GM19239 (cell line): ENCODE measurements at places on chromosomes 5 and 9.

GRCh38 chr5:33166522-33166921 lies 274.2 kb upstream of the TARS1 start:
- DNase-seq, result no peak

GRCh38 chr5:57207007-57207653 lies 33.3 kb downstream of the GPBP1 start:
- no peak for DNase-seq

- DNase-seq, result no peak
Measured at GRCh38 chr5:15558681-15559080, 58.7 kb downstream of the FBXL7 start.

GRCh38 chr5:72179028-72179815 lies 71.9 kb downstream of the MAP1B start:
- no peak for DNase-seq

GRCh38 chr9:26163931-26164330 lies 485.7 kb upstream of the TUSC1 start:
- DNase-seq, result no peak

GRCh38 chr9:112809351-112809848 lies 58.8 kb downstream of the SNX30 start:
- peak; percentile 57 for DNase-seq

DNA sequence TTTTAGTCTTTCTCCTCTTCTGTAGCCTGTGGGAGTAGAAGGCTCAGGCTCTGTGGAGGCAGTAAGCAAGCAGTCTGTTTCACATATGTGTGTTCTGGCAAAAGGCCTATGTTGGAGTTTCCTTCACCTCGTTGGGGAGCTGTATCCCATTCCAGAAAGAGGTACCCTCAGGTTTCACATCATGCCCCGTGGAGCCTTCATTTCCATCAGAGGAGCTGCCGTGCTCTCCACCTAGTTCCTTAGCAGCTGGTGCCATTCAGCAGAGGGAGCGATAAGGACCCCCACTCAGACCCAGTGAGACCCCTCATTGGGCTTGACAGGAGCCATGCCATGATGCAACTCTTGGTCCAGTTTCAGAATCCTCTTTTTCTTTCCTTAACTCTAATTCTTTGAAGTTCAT lies 50.6 kb upstream of the ANGPTL2 start:
- no peak for DNase-seq

DNA sequence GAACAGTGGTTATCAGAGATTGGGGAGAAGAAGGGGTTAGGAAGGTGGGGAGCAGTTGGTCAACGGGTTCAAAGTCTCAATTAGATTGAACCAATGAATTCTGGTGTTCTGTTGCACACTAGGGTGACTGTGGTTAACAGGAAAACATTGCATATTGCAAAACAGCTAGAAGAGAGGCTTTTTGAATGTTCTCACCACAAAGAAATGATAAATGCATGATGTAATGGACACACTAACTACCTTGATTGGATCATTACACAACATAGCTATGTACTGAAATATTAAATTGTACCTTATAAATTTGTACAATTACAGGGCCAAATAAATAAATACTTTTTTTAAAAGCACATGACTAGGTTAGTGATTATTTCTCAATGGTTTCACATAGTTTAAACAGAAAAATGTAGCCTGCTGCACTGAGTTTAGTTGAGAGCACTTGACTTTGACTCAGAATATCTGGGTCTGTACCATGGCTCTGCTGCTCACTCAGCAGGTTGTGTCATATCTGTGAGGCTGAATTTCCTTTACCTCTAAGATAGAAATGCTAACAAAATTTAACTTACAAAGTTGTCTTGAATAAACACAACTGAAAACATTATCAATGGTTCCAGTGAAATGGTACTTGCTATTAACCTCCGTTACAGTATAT lies 30.4 kb downstream of the NUDT12 start:
- no peak for DNase-seq

- peak; percentile 20 for DNase-seq
Measured at GRCh38 chr5:112329419-112330090, 89.5 kb downstream of the EPB41L4A start.

DNA sequence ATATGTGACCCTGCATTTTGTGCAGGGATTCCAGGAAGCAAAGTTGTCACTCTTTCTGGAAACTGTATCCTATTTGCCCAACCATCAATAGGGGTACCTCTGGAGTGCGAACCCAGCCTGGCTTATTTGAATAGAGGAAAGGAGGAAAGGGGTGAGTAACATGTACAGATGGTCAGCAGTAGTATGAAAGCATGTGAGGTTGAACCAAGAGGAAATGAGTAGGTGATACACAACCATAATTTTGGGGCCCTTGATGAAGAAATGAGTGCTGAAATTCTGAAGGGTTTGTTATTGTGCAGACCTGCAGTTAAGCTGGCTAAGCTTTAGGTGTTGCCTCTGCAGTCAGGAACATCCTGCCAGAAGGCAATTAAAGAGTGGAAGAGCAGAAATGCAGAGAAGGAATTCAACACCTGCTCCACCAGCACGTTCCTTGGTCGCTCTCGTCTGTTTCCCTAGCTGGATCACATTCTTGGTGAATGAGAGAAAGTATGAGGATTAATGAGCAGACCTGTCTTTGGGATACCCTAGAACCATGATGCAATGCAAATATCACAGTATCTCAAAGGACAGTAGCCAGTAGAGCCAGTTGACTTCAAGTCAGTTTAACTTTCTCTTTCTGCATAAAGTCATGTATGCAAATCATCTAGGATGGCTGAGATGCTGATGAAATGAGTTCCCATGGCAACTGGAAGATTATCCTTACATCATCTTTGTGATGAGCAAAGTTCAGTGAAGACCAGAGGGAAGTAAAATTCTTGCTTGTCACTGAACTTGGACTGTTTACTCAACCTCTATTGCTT lies 13.2 kb upstream of the IL12B start:
- DNase-seq, result no peak

- no peak for DNase-seq
Measured at GRCh38 chr5:137730336-137730735, 5.6 kb downstream of the KLHL3 start.

DNA sequence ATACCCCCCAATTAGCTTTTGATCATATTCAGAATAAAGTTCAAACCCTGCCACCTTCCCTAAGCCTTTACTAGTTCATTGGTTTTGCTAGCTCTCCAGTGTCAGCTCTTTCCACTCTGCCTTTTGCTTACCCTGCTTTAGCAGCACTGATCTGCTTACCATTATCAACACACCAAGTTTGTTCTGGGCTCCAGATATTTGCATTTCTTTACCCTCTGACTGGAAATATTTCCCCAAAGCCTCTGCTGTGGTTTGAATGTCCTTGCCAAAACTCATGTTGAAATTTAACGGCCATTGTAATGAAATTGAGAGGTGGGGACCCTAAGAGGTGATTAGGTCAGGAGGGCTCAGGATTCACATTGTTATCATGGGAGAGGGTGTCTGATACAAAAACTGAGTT lies 99.5 kb downstream of the GCNT1 start:
- no peak for DNase-seq

- no peak for DNase-seq
Measured at GRCh38 chr5:175623088-175623487, 34.8 kb upstream of the HRH2 start.

DNA sequence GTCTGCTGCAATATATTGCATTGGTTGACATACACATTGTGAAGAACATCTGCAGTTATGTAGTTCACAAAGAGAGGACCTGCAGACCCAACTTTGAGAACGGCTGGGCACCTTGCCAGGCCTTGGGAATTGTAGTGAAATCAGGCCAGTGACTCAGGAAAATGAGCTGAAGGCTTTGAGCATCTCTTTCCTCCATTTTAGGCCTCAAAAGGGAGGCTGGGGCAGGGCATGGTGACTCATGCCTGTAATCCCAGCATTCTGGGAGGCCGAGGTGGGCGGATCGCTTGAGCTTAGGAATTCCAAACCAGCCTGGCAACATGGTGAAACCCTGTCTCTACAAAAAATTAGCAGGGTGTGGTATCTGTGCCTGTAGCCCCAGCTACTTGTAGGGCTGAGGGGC lies 1.4 kb upstream of the IPPK start:
- no peak for DNase-seq

- peak; percentile 86 for DNase-seq
Measured at GRCh38 chr9:36470643-36471290, 70.7 kb upstream of the RNF38 start.

DNA sequence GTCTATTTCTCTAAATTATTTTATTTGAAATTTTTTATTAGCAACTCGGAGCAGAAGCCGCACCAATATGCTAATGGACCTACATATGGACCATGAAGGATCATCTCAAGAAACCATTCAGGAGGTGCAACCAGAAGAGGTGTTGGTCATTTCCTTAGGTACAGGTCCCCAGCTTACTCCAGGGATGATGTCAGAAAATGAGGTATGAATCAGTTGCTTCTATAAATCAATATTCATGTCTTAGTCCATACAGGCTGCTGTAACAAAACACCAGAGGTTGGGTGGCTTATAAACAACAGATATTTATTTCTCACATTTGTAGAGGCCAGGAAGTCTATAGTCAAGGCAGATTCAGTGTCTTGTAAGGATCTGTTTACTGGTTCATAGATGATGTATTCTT lies 50.8 kb downstream of the GAPVD1 start:
- DNase-seq, result no peak

GRCh38 chr9:20226345-20226744 lies 396.0 kb downstream of the MLLT3 start:
- DNase-seq, result no peak

DNA sequence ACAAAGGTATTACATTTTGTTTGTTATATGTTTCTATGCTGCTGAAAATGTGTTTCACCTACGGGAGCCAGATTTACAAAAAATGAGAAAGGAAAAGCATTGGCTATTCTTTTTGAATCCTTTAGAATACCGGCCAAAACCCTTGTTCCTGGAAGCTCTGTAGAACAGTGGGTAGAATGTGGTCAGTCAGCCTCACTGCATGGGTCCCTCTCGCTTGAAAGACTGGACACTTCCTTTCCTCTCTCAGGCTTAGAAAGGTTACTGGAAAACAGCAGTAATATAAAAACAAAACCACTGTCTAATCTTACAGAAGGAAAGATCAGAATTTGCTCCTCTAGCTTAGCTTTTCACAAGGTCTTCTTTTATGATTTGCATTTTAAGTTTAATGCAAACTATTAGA lies 45.1 kb downstream of the OSTF1 start:
- no peak for DNase-seq

- no peak for DNase-seq
Measured at GRCh38 chr9:106019702-106020101, 325.4 kb downstream of the TMEM38B start.

DNA sequence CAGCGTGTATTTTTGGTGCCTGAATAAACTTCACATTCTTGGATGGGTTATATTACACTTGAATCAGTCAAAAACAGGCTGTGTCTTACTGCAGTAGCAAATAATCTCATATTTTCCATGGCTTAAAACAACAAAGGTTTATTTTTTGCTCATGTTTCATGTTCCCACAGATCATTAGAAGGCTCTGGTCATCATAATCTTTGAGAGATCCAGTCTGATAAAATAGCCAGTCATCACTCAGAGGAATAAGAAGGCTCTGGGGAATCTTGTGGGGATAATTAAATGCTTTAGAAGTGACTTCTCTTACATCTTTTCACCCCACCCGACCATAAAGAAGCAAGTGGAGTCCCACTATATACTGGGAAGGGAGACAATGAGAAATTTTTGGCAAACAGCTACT lies 417.7 kb downstream of the PSAT1 start:
- DNase-seq, result no peak

DNA sequence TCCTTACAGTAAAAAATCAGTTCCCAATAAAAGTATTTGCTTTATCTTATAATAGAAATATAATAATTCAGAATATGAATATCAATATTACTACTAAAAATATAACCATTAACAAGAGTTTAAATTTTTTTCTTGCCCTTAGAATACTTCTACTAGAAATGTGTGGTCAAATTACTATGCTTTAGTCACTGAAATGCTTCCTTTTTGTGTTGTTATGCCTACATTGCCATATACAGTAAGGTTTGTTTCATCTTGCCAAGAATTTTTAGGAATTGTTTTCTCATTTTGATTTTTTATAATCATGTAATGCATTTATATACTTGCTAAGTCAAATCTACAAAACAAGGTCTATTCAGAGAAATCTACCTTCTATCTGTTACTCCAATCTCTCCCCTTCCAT lies 181.7 kb downstream of the CDK5RAP2 start:
- DNase-seq, result no peak

- DNase-seq, result no peak
Measured at GRCh38 chr9:126698756-126699155, 85.0 kb downstream of the LMX1B start.

- DNase-seq, result no peak
Measured at GRCh38 chr5:6734243-6734700, 21.0 kb downstream of the TENT4A start.

DNA sequence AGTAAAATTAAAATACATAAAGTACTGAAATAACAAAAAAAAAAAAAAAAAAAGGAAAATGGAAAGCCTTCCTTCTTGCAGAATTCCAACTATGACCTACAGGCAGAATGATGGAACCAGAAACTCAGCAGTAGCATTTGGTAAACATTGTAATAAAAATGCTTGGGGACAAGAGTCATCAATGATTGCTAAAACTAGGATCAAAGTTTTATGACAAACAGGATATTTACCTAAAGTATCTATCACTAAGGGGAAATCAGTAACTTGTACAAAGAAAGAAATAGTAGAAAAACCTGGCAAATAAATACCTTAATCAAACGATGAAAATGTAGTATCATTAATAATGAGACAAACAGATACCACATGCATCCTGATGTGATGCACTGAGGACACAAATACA lies 17.5 kb downstream of the ERMP1 start:
- no peak for DNase-seq

DNA sequence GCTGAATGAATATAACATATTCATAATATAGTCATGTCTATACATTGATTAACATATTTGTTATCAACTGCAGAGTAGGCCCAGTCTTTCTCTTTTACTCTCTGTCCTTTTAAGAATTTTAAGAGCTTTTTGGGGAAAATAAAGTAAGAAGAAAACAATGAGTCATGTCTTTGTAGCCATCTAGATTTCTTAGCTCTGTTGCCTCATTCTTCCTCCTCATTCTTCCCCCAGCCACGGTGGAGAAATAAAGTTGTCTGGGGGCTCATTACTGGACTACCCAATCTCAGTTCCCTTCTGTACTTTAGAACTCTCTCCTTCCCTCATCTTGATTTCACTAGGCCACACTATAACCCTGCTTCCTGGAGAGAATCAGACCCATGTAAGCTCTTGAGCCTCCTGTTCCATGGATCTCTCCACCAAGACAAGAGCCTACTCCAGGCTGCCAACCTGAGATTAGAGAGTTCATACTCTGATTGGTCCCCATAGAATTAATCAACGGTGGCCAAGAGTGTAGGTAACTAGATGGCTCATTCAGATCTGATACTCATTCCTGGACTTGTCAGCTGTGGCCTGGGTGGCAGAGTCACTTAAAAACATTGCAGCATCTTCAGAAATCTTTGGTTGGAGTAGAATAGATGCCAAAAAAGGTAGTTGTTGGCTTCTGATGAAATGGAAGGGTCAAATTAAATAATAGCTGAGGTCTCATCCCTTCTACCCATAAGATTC lies 44.2 kb downstream of the ITGA1 start:
- DNase-seq, result no peak

DNA sequence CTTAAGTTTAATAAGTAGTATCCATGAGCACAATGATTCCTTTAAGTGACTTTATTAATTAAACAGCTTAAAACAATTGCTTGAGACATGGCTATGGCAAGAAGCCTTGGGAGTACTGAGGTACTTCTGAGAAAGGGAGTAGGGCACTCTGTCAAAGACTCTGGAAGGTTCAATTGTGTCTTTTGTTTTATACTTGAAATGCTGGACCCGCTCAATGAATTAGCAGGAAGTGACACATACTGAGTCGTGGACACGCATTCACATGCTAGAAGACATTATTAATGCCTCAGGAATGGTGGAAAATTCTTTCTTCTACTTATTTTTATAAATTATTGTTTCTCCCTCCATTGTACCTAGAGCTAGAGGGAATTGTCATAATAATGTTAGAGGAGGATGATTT lies 347.3 kb upstream of the ZNF608 start:
- no peak for DNase-seq
